AG08396 (cell line): ENCODE measurements at places on chromosomes 13 and 19.

DNA sequence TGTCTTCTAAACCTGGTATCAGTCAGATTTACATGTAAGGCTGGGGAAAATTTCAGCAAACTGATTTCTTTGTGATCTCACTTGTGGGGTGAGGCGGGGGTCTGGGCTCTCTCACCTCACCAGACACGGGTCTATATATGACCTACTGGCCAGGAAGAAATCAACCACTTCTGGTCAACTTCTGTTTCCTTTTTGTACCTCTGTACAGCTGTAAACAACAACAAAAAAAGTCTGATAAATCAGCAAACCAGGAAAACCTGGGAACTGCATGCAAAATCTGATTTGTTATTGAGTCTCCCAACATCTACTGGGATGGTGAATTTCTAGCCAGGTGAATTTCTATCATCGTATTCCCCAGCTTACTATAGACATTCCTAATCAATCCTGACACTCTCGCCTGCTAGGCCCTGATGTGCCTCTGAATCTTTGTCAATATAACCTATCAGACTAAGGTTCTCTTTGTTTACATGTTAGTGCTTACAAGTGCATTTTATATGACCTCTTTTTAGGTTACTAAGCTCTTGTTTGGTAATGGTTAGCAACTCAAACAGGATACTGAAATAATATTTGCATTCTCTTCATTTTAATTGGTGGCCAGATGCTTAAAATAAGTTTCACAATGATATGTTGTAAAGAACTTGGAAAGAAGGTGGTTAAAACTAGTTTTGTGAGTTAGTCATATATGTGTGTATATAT lies 77.7 kb downstream of the LRRC63 start:
- DNase-seq, result no peak

GRCh38 chr13:42477596-42478190 lies 96.3 kb upstream of the TNFSF11 start:
- no peak for DNase-seq

DNA sequence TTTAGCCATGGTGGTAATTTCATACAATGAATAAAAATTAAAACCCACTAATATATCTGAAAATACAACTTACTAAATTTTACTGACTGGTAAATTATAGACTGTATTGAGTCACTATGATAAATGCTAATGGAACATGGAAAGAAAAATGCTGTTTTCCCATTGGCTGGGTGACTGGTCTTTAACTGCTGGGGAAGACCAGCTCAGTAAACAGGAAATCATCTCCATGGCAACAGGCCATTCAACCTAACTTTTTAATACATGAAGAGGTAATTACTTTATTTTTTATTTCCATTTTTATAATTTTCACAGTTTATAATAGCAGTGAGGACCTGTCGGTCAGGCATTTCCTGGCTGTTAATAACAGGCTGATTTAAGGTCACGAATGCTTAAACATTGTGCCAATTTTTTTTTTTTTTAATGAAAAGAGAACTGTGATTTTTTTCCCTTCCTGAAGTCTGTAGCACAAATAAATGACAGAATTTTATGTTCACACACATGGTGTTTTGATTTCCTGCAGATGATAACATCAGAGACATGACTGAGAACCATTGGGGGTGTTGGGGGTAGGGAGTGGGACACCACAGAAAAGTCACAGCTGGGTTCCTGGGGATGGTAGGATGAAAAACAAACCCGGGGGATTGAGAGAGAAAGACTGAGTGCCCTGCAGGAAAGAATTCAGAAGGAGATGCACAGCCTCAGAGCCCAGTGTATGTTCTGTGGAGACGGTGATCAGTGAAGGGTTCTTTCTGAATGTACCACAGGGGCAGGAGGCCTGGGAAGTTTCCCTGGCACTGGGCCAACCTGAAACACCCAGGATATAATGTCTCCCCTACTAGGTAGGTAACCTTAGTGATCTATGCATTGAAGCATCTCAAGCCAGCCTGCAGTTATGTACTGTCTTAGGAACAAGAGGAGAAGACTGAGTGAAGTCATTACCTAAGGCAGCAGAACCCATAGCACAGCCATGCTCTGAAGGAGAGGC lies 297.1 kb downstream of the COG6 start:
- no peak for DNase-seq

DNA sequence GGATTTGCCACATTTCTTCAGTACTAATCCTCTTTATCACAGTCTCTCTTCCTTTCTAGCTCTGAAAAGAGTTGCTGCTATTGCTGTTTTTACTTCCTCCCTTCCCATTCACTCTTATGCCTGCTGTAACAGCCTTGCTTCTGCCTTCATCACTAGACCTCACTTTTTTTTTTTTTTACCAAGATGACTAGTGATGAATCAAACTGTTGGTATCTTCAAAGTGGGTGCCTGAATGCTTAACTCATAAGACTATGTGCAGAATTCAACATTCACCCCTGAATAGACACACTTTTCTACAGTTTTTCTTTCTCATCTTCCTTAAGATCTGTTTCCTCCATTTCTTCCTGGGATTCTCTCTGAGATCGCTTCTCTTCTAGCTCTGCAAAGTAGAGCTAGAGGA lies 217.2 kb upstream of the HTR2A start:
- peak; percentile 62 for DNase-seq

GRCh38 chr13:44004878-44005277 lies 125.2 kb downstream of the LACC1 start:
- DNase-seq, result peak; percentile 39

DNA sequence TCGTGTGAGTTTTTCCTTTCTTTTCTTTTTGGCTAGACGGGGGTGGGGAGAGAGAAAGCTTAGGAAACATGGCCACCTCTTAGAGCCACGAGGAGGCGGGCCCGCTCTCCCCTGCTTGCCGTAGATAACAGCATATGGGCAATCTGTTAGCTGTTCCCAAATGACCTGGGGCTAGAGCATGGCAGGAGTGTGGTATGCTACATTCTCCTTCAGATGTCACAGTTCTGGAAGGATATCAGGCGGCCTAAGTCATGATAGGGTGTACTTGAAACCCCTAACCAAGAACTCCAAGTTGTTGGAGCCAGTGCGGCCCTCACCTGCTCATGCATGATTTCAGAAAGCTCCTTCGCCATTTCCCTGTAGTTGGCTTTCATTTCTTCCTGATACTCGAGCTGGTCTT lies 44.3 kb upstream of the SLC15A1 start:
- DNase-seq, result no peak

- DNase-seq, result no peak
Measured at GRCh38 chr19:18531485-18531884, 9.6 kb upstream of the ELL start.

DNA sequence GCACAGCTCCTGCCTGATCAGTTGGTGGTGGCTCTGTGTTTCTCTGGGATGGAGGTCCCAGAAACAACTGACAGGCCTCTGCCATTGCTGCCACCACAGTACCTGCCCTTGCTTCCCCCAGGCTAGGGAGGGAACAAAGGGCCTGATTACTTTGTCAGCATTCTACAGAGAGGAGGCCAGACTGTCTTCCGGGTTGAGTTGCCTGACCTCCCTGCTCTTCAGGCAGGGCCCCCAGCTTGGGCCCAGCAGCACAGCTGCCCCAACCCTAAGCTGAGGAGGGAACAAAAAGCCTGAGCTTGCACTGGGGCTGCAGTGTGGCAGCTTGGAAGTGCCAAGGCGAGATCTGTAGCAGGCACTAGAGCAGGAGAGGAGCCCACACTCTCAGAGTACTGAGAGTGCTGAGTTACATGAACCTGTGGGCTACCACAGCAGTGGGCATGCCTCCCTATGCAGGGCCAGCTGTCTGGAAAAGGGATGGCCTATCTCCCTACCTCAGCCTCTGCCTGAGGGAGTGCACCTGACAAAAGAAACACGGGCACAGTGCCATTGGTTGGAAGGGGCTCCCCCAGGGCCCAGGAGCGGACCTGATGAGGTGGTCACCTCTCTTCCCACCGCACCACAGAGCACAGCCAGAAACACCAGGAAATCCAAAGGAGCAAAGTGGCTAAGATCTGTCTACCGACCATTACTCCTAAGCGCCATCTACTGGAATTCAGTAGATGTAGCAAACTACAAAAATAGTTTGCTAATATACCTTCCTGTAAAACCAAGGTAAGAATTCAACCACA lies 24.4 kb downstream of the SLC25A15 start:
- DNase-seq, result peak; percentile 44

DNA sequence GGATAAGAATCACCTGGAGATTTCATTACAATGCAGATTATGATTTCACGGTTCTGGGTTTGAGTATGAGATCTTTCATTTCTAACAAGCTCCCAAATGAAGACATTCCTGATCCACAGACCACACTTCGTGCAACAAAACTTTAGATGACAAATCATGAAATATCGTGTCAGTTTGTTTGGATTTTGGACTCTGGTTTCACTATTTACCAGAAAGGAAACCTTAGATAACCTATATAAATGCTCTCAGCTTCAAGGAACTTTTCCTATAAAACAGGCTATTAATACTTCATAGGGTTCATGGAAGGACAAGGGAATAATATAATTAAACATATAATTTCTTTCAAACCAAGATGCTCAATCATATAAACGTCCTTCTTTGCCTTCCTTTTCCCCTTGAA lies 930.5 kb upstream of the SLC10A2 start:
- DNase-seq, result no peak

- DNase-seq, result no peak
Measured at GRCh38 chr13:113149711-113150549, 8.5 kb upstream of the PROZ start.

DNA sequence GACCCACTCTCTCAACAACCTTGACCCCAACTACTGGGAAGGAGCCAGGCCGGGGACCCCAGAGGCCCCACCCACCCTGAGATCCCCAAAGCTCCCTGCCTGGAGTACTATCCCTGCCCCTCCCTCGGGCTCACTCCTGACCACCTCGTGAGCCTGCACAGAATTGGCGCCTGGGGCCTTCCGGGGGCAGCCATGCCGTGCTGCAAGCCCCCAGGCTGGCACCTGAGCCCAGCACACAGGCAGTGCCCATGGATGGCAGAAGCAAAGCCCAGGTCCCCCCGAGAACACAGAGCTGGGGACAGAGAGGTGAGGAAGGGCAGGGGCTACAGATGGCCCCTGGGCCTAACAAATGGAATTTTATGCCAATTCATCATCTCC lies 13.9 kb downstream of the LSM4 start:
- DNase-seq, result no peak

GRCh38 chr19:38004186-38004520 lies 97.1 kb downstream of the SIPA1L3 start:
- DNase-seq, result no peak
